Activated naive CD8-positive, alpha-beta T cell treated with anti-CD3 and anti-CD28 coated beads for 36 hours (primary cell): ENCODE measurements at places on chromosomes 2 and 18.

GRCh38 chr2:28052691-28053090, 162.2 kb downstream of the BABAM2 start:
- DNase-seq, result no peak

- DNase-seq, result no peak
These were observed 2.1 kb downstream of the RPRM start for GRCh38 chr2:153476491-153476815.

- DNase-seq, result no peak
These were observed 175.6 kb downstream of the EN1 start for GRCh38 chr2:118671701-118672454.

DNA sequence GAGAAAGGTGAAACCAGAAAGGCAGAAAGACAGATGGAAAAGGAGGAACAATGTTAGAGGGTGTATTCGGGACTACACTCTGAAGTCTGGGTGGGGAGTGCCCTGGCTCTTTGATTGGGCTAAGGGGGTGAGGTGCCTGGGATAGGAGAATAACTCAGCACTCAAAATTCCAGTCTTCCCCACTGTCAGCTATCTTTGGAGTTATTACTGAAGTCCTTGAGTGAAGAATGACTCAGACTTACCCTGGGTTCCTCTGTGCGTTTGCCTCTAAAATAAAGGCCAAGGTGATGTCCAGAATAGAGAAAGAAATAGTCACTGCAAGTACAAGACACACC, 151.8 kb upstream of the SERPINE2 start:
- no peak for DNase-seq

DNA sequence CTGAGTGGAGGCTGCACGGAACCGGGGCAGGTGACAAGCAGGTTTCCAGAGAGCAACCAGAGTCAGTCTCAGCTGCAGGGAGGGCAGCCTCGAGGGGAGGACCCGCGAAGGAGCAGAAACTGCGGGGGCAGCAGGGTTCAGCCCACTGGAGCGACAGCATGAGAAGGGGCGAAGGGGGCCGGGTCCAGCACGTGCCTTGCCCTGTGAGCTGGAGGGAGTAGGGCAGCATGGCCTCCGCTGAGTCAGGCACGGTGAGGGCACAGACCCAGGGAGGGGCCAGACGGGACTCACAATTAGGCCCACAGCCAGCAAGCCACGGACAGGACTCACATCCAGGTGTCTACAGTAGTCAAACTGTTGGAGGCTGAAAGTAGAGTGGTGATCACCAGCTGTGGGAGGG, 22.7 kb upstream of the ATP9B start:
- no peak for DNase-seq

DNA sequence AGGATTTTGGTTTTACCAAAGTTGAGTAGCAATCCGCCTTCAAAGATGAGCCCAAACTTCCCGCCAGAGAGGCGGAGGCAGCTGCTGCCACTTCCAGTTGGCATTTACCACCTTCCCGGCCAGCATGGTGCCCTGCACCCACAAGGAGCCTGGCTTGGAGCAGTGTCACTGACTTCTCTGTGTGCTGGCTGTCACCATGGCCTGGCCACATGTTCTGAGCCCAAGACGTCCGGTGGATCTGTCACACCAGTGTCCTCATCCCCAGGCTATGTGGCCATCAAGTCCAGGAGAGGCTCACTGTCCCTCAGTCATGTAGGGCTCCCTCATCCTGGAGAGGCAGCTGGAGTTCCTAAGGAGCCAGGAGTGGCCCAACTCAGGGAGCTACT, 100.6 kb downstream of the ACKR3 start:
- no peak for DNase-seq

DNA sequence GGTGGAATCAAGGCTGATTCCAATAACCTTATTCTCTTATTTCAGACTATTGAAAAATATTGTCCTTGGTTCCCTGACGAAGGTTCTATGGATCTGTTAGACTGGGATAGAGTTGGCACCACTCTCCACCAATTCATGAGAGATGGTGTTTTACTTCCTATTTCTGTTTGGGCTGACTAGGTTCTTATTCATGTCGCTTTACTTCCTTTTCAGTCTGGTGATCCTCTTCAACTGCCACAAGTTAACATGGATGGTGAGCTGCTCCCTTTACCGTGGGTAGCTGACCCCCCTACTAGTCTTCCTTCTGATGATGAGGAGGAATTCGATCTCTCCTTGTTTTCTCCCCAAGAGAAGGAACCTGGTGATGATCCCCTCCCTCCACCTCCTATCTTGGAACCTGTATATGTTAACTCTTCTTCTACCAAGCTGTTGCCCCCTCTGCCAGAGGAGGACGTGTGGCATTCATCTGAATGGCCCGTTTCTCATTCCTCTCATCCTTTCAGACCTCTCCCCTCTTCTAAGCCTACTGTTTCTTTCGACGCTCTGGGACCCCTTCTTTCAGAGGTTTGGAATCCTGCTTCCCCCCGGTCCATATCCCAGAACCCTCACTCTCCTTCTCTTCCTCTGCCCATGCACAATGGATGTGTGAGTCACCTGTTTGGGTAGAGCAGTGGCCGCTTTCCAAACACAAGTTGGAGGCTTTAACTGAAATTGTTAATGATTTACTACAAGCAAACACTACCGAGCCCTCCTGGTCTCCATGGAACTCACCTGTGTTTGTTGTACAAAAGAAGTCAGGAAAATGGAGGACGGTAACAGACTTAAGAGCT, 13.5 kb upstream of the CNOT11 start:
- no peak for DNase-seq

- DNase-seq, result no peak
These were observed 237.8 kb downstream of the DCC start for GRCh38 chr18:52577795-52578194.

- no peak for DNase-seq
These were observed 80.3 kb downstream of the CD28 start for GRCh38 chr2:203786549-203787351.

DNA sequence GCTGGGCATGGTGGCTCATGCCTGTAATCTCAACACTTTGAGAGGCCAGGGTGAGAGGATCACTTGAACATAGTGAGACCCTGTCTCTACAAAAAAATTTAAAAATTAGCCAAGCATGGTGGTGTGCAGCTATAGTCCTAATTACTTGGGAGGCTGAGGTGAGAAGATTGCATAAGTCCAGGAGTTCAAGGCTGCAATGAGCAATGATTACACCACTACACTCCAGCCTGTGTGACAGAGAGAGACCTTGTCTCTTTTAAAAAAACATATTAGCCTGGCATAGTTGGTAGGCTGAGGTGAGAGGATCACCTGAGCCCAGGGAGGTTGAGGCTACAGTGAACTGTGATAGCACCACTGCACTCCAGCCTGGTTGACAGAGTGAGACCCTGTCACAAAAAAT, 13.7 kb downstream of the TRAPPC8 start:
- no peak for DNase-seq

- no peak for DNase-seq
These were observed 8.5 kb downstream of the PROC start for GRCh38 chr2:127426501-127427354.

DNA sequence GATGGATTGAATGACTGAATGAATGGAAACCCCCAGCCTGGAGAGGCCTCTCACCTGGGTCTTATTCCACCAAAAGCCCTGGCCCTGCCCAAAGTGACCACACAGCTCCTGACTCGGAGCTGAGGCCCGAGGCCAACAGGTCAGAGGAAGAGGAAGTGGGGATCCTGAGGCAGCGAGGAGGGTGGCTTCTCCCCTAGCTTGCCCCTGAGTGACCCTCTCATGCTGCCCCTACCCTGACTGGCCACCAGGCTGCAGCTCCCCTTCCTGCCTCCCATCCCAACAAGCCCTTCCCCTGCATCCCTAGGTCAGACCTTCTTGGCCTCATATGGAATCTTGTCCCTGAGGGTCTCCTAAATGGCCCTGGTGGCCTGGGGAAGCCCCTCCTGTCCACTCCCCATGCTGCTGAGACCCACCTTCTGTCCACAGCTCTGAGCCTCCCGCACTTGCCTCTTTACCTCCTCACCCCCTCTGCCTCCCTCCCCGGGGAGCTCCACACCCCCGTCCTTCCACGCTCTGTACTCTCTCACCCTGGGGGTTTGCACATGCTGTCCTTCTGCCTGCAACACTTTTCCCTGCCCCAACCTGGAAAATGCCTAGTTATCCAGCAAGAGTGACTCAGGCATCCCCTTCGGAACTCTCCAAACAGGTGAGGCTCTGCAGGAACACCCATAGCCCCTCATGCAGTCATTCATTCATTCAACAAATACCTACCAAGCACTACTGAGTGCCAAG, 134.8 kb upstream of the HDAC4 start:
- DNase-seq, result no peak

- DNase-seq, result no peak
These were observed 100.0 kb upstream of the CXCR4 start for GRCh38 chr2:136217996-136218395.

DNA sequence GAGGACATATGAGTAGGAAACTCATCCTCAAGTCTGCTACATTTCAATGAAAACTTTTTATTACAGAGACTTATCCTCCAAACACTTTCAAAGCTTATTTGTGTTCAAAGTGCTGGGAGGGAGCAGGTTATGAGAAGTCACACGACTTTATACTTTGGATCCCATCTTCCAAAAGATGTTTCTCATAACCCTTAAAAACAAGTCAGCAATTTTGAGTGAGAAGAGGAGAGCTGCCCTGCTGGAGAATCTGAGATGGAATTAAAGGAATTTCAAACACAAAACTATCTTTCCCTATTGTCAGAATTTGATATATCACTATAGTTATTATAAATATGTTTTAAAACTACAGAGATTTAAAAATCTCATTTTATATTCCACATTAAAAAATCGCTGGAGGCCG, 45.8 kb downstream of the ROCK2 start:
- no peak for DNase-seq

- DNase-seq, result no peak
These were observed 633.2 kb downstream of the FBXO15 start for GRCh38 chr18:73514449-73514848.
